Activated CD4-positive, alpha-beta T cell treated with anti-CD3 and anti-CD28 coated beads, Interleukin-2, amount 50 U/mL, for 24 hours (primary cell): ENCODE measurements at places on chromosomes 2 and 18.

- no peak for DNase-seq
Measured at GRCh38 chr18:74420481-74420880, 36.6 kb downstream of the DIPK1C start.

DNA sequence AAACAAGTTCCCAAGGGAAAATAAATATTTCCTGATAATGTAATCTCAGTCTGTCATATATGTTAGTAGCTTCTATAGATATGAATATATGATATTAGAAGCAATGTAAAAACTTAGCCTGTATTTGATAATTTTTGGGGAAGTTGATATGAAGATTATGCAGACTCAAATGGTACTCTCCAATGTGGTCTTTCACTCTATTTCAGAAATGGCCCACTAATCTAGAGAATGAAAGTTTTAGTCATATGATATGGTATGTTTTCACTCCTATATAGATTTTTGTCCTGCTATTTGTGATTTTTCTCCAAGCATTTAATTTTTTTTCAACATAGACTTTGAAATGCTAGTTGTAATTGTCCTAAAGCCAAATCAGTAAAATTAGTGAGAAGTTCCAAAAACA is 236.7 kb upstream of the BOD1L2 start:
- no peak for DNase-seq

- no peak for DNase-seq
Measured at GRCh38 chr2:152155209-152155608, 20.4 kb downstream of the STAM2 start.

DNA sequence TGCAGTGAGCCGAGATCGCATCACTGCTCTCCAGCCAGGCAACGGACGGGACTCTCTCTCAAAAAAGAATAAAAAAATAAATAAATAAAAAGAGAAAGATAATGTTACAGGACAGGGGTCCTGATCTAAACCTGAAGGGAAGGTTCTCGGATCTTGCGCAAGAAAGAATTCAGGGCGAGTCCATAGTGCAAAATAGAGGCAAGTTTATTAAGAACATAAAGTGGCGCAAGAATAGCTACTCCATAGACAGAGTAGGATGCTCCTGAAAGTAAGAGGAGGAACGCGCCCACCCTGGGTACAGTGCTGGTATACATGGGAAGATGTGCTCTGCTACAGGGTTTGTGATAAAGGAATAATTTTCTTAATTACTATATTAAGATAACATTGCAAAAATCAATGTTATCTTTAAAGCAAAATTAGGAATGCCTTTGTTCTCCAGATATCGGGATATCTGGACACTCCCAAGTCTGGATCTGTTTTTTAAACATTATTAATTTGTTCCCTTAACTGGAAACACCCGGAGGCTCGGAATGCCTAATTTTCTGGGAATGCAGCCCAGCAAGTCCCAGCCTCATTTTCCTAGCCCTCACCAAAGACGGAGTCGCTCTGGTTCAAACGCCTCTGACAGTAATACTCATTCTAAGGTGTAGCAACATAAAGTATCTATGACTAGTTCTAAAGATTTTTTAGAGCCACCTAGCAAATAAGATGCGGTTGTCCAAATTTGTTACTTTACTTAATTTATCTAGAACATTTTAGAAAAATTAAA is 38.8 kb downstream of the ACSL3 start:
- no peak for DNase-seq

DNA sequence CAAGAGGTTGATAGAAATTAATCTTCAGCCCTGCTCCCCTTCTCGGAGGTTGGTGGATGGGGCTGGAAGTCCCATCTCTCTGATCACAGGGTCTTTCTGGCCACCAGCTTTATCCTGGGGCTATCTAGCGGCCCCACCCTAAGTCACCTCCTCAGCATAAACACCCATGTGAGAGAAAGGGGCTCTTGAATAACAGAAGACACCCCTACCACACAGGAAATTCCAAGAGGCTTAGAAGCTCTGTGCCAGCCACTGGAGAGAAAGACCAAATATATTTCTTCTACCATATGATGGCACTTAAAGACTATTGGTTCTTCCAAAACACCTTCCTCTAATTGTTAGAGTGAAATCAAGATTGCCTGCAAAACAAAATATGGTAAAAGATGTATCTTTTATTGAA is 219.7 kb downstream of the VAPA start:
- DNase-seq = no peak

- DNase-seq = no peak
Measured at GRCh38 chr18:80147037-80147417, 38.0 kb downstream of the ADNP2 start.

DNA sequence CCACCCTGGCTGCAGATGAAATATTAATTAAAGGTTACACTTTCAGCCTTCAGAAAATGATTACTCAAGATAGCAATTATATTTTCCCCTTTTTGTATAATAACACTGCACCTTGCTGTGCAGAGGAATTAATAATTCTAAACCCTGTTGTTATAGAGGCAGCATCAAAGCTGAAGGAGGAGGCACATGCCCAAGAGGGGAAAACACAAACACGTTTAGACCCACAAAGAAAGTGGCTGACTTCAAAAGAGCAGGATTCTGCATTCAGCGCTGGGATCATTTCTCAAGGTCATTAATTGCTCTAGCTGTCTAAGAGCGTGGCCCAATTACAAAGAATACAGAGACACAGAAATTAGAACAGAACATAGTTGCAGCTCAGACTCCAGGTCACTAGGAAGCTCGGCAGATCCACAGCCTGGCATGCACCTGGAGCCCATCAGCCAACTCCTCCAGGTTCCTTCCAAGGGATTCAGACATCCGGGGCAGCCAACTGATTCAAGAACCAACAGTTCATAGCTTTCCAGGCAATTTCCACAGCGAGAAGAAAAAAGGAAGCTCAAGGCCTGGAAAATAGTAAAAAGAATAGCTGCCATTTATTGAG is 102.3 kb upstream of the ID2 start:
- no peak for DNase-seq

GRCh38 chr2:98308068-98308467 is 38.2 kb upstream of the CNGA3 start:
- DNase-seq = no peak

DNA sequence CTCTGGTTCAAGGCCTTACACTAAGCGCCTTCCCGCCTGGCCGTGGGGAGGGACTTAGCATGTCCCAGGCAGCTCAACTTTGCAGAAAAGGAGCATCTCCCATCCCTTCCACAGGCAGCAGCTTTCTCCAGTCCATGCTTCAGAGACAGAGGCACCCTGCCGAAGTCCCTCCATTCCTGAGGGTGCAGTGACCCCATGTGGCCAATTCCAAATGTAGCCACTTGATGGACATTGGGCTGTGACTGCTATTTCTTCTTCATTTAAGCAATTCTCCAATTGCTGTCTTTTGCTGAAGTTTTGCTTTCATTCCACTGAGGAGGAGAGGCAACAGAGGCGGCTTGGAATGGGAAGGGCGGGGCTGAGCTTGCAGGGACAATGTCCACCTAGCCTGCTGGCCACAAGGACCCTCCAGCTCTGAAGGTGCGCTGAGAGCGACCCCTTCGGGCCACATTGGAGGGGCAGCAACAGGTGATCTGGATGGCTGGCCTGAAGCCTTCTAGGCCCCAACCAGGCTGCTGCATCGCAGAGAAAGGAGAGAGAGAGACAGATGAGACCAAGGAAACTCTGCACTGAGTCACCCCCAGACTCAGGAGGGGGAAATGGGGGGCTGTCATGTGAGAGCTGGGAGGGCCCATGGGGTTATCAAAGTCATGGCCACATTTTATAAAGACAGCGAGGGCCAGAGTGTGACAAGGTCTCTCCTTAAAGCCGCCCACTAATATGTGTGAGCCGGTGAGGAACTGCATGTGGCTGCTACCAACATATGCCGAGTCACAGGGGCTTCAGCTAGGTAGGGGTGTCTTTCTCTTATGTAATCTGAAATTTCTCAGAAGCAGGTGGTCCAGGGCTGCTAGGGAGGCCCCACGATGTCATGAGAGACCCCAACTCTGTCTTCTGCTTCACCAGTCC is 61.3 kb downstream of the LONRF2 start:
- DNase-seq = no peak

GRCh38 chr2:21096458-21096857 is 27.3 kb upstream of the TDRD15 start:
- no peak for DNase-seq

- DNase-seq = no peak
Measured at GRCh38 chr2:203853271-203853670, 14.3 kb upstream of the CTLA4 start.

DNA sequence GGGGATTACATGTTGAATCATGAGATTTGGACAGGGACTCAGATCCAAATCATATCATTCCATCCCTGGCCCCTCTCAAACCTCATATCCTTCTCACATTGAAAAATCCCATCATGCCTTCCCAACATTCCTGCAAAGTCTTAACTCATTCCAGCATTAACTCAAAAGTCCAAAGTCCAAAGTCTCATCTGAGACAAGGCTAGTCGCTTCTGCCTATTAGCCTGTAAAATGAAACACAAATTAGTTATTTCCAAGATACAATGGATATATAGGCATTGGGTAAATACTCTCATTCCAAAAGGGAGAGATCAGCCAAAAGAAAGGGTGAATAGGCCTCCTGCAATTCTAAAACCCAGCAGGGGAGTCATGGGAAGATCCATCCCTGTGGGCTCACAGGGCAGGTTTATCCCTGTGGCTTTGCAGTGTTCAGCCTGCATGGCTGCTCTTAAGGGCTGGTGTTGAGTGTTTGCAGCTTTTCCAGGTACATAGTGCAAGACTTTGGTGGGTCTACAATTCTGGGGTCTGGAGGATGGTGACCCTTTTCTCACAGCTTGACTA is 21.2 kb upstream of the SLC14A1 start:
- DNase-seq = no peak
